Kidney (tissue), 22 donors: ENCODE measurements at places on chromosomes 4 and X.

DNA sequence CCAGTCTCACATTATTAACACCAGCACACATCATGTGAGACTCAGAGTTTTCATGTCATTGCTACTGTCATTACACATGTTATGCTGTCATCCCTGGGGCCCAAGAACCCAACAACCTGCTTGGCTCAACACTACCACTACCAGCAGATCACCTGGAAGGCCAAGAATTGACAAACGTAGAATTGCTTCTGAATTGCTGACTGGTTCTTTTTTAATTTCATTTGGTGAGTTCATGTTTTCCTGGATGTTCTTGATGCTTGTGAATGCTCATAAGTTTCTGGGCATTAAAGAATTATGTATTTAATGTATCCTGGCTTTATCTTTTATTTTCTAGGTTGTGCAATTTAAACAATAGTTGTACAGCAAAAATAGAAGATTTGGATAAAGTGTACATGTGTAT, 40.2 kb downstream of the ACTRT1 start:
- DNase-seq, result no peak

DNA sequence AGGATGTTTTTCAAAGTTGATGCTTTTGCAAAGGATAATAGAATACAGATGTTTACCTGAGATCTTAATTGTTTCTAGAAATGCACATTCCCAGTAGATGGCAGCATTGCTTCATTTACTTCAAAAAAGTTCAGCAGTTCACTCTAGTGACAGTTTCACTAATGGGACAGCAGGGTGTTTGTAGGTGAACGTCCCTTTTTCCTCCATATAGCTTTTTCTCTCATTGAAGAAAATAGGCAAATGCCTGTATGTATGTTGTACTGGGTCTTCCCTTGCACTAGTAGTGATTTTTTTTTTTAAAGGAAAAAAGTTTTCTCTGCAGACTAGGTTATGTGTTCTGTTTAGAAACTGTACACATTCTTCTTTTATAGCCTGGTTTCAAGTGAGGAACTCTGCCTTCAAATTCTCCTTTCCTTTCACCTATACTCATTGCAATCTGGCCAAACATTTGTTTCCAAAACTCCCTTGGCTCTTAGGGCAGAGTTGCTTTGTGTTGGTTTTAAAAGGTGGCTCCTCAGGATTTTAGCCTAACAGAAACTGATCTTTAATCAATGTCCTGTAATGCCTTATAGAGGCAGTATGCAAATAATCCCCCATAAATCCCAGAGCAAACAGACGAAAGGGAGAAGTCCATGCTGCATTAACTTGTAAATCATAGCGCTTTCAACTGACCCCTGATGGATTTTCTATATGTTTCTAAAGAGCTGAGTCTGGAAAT, 86.3 kb downstream of the EGF start:
- DNase-seq, result peak; percentile 86

- no peak for DNase-seq
Measured at GRCh38 chr4:20623939-20624338, 76.3 kb upstream of the PACRGL start.

DNA sequence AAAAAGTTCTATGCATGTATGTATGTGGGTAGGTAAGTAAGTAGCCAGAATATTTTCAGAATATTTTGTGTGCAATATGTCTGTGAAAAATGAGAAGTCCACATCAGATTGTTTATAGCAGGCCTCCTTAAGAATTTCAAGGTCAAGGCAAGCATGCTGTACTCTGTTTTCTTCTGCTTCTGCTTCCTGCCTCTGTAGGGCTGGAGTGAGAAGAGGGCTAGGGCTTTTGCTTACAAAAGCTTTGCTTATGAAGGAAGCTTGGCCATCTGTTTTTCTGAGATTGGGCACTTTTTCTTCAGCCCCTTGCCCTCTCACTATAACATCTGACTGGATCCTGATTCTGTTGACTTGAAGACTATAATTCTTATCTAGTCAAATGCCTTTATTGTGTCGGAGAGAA, 150.4 kb downstream of the EMCN start:
- peak; percentile 40 for DNase-seq

DNA sequence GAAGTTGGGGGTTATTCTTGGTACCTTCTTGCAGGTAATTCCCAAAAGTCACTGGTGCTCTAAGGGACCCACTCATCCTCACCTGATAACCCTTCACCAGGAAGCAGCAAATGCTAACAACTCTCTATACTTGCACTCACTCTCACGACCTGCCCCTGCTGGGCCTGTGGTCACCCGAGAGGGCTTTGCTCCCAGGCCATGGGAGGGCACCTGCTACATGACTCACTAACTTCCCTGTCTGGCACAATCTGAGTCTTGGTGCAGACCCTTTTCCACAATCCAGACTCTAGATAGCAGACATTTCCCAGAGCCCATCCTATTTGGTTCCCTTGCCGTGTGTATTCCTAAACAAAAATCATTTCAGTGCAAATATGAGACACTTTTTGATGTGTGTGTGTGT, 403.8 kb upstream of the FAT1 start:
- DNase-seq, result no peak

DNA sequence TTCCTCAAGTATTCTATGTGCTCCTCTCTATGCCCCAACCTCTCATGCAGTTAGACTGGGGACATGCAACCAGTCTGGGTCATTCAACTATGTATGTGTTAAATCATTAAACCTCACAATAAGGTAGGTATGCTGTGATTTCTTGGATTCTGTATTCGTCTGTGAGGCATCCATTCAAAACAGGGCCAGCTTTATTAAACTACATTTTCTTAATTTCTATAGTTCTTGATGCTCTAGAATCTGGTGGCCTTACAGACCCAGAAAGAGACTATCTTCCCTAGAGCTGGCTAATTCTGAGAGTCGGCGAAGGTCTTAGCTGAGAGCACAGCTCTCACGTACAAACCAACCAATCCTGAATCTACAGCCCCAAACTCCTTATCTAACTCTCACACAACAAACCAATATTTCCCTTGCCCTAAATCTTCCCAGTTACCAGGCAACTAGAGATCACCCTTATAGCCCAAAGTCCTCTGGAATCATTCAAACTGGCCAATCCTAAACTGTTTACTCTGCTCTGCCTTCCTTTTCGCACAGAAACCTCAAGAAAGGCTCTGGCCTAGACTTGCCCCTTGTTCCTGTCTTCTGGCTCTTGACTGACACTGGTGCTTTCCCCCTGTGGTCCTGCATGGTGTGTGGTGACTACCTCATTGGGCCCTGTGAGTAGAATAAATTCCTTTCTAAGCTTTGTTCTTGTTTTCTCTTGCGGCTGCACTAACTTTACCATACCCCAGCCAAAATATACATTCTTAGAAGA, 203.5 kb upstream of the TET2 start:
- no peak for DNase-seq

GRCh38 chr4:41745292-41746024, 3.1 kb downstream of the PHOX2B start:
- peak; percentile 49 for DNase-seq

DNA sequence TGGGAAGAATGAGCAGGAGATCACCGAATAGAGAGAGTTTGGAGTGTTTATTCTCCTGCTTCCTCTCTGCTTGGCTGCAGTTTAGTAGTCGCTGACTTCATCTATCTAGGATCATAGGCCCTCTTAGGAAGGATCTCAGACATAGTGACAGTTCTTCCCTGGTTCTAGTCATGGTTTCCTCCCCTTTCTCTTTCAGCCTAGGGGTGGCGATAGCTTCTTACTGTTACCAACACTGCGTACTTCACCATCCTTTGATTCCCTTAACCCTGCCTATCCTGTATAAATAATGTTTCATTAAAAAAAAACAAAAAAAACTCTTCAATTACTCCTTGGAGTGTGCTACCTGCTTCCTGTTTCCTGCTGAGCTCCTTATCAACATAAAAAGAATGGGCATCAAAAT, 103.8 kb downstream of the DDX53 start:
- DNase-seq, result no peak

DNA sequence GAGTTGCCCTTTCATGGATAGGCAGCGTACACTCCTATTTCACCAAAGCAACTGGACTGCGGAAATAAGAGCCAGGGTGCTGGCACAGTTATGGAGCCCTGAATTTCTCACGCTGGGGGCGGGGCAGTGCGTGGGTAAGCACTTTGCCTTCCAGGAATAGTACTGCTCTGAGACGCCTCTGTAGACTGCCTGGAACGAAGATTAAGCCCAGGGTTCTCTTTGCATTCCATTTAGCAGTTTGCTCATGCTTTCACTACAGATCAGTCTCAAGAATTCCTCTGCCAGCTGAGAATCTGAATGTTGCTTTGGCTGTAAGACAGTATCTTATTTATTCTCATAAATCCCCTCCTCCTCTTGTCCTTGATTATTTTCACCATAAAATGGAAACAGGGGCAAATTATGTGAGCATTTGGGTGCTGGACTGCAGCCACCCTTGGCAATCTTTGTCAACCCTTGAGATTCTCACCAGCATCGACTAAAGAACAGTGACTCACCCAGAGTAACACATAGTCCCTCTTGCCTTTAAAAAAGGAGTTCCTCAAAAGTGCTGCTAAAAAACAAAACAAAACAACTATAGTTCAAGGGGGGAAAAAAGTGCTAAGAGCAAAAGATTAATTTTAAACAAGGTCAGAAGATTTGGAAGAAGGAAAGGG, 88.9 kb upstream of the CITED1 start:
- no peak for DNase-seq

DNA sequence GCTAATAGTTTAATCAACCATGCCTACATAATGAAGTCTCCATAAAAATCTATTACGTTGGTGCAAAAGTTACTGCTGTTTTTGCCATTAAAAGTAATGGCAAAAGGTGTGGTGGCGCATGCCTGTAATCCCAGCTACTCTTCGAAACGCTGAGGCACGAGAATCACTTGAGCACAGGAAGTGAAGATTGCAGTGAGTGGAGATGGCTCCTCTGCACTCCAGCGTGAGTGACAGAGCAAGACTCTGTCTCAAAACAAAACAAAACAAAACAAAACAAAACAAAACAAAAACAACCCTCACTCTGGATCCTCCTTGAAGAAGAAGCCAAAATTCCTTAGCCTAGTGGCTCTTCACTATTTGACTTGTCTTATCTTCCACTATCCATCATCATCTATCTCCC, 78.0 kb downstream of the MSN start:
- no peak for DNase-seq

DNA sequence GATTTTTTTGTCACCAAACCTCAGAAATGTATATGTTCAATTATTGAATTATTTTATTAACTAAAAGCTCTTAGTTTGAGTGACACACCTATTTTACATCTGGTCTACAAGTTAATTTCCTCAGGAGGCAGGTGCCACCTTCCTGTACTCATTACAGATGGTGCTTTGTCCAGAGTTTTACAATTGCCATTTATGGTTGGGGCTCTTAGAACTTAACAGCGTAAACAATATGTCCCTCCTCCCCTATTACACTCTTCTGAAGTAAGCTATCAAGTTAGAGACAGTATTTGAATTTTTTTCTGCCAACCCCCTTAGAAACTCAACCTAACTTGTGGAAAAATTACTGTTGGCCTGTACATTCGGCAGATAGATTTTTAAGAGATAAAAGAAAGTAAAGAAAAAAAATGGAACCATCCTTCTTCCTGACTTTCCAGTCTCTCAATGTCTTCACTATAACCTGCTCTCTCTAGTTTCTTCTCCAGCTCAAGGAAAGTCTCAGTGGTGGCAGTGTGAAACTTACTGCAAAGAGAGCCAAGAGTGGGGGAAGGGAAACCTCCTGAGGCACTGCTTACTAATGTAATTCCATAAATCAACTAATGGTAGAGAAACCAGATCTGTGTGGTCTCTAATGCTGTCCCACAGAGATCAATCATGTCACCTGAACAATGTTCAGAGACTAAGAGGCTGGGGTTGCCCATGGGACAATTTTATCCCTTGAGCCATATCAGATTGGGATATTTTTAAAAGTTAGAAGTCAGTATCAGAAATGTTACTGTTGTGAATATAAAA, 7.8 kb downstream of the CXXC4 start:
- DNase-seq, result peak; percentile 63

DNA sequence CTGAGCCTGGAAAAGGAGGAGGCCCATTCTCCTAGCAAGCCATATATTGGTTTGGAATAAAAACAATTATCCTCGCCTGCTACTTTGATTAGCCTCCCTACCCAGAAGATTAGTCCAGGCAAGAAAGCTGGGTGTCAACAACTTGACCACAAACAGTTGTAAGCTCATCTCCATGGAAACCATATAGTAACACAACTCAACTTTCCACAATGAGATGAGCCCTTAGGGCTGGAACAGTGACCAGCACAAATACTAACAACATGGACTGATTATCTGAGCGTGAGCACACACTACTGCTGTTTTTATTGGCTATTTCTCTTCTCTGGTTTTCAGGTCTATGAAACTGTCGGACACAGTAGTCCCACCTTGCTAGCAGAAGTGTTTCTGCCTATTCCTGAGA, 80.8 kb downstream of the CC2D2A start:
- no peak for DNase-seq

DNA sequence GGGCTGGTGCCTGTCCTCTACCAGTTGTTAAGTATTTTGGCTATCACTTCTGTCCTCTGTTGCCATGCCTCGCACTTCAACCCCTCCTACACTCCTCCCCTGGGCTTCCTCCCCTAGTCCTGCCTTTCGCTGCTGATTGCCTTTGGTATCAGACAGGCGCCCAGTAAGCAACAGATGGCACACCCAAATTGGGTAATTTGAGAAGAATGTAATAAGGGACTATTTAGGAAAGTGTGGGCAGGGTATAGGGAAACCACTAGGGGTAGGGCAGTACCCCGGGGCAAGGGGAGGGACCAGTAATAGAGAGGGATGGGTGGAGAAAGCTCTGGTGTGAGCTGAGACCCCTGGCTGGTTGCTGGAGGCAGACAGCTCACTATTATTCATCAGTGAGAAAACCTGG, 172.7 kb upstream of the USP9X start:
- DNase-seq, result no peak

DNA sequence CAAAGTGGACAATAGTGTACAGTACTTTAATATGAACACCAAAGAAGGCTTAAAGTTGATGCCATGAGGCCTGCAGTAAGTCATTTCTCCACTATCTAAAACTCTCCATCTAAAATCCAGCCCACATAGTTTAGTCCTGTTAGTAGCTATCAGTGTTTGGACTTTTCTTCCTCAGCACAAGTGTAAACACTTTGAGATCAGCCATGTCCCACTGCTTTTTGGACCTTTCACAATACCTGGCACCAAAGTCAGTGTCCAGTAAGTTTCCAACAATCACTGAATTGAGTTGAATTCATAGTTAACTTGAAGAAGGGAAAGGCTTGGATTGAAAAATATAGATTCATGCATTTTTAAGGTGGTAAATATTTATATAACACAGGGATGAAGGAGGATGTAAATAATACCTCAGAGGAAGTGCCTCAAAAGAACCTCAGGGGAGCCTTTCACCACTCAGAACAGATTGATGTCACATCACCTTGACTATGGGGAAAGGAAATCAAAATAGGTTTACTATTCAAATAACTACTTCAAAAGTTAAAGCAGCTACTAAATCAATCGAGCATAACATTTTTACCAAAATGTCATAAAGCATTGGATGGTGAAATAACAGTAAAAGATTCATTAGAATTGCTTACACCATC, 76.7 kb downstream of the FTHL17 start:
- DNase-seq, result no peak

DNA sequence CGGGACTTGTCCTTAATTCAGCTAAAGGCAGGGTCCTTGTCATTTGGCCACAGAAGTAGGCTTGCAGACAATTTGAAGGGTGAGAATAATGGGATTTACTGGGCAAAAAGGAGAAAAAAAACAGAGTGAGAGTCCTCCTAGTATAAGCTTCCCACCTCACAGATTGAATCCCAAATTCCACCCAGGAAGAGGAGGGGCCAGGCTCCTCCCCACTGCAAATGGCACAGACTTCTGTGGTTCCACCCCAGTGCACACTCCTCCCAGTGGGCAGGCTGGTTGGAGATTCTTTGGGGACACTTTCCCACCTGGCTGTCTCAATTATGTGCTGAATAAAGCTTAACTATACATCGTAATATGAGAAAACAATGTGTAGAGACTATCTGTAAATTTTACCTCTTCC, 31.6 kb downstream of the MEPE start:
- no peak for DNase-seq

- no peak for DNase-seq
Measured at GRCh38 chr4:123257591-123257990, 139.0 kb upstream of the SPRY1 start.
